ENCODE measurements at places on chromosomes 2 and 18. TPM values are rescaled to one million over a fixed set of nuclear protein-coding genes. Genes with fewer than 3 reads are reported as not detected.

- DNase-seq, result no peak
These were observed 1280.6 kb upstream of the NRXN1 start for GRCh38 chr2:52312486-52312885.

- DNase-seq, result no peak
These were observed 410 bp upstream of the TGIF1 start for GRCh38 chr18:3449512-3450011.

DNA sequence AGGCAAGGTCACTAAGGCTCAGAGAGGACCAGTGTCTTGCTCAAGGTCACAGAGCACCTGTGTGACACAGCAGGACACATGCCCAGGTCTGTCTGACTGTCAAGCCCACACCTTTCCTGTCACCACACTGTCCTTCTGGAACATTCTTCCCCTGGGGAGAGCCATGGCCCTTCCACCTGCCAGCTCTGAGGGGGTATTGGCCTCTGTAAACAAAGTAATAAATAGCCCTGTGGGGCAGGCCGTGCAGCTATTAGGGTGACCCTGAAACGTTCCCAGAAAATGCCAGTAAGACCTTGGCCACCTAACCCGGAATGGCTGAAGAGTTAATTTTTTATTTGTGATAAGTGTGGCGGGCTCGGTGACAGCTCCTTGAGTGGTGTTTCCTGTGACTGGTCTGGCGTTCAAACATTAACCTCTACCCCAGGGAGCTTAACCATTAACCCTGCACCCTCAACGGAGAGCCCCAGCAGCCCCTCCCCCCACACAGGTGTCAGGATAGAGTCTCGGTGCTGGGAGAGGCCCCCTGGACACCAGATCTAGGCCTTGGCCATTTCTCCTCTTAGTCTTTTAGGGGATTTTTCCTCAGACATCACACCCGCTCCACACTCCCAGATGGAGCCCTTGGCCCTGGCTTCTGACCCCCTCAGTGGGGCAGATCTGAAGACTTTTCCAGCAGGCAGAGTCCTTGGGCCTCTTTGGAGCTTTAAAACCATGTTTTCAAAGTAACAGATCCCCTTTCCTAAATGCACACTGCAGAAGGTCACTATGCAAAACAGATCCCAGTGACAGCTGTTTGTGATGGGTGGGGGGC is 36.6 kb downstream of the SCTR start:
- peak; percentile 86 for DNase-seq

MYOM1 gene
- 0.99 TPM for total RNA-seq

Data from renal cortical epithelial cell (primary cell).